NCI-H524 (cell line): ENCODE measurements at places on chromosomes 11 and 22.
A peak's percentile ranks its signal among the peaks of the same experiment; 100 is the strongest.

DNA sequence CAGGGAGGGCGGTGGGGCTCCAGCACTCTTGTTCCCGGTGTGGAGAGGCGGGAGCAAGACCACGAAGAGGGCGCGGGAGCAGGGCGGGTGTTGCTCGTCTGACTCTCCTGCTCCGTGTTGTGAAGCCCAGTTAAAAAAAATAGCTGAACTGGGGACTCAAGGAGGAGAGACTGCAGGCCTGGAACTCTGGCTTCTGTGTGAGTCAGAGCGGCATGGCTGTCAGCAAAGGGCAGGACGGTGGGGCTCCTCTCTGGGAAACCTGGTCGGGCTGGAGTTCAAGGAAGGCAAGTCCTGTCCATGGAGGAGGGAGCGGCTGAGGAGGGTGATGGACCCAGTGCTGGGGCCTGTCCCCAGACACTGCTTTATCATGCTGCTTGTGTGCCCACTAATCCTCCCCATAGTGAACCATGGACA lies 152.3 kb downstream of the FEZ1 start:
- no peak for DNase-seq

DNA sequence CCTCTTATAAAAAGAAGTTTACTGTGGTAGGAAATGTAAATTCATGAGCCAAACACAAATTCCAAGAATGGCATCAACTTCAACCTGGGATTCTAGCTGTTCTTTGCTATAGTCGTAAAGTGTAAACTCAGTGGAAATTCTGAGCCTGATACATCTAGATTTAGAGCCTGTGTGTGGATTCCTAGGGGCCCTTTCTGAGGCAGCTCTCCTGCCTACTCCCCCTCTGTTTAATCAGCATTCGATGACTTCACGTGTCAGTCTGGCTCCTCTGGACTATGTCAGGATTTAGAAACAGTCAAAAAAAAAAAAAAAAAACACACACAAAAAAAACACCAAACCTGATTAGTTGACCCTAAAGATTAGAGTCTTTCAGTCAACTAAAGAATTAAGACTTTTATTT lies 93.1 kb upstream of the SC5D start:
- DNase-seq = no peak

- DNase-seq = no peak
Measured at GRCh38 chr11:107853070-107853469, 5.5 kb downstream of the SLC35F2 start.

DNA sequence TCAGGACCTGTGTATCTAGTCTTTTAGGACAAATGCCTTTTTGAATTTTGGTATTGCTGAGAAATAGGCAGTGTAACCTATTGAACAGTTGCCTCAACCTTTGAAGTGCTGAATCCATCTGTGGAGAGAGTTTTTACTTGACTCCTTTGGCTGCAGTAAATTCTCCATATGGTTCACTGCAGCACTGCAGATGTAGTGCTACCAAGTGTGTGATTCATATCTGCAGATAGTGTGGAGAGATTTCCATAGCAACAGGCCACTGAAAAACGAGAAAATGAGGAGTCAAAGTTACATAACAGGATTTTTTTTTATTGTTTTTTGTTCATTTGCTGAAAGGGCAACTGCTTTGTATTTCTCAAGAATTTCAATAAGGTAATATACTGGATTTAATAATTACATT lies 356.1 kb downstream of the RAB38 start:
- no peak for DNase-seq

GRCh38 chr22:26485806-26486390 lies 2.2 kb downstream of the SRRD start:
- DNase-seq = no peak

GRCh38 chr22:49993649-49994360 lies 18.8 kb downstream of the IL17REL start:
- no peak for DNase-seq

DNA sequence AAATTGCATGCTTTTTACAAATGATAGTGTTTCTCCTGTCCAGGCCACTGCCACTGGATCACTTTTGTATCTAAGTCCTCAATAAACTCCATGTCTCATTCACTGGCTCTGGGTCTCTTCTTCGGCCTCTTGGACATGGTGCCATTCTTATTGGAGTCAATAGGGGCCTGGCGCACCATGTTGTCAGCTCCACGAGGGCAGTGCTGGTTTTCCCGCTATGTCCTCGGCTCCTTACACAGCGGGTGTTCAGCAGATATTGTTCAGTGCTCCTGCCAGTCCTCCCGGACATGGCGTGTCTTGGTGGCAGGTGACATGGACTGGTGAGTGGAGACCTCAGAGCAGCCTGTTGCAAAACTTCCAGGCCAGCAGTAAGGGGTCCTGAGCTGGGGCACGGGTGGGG lies 3.6 kb upstream of the FAM118A start:
- DNase-seq = no peak

DNA sequence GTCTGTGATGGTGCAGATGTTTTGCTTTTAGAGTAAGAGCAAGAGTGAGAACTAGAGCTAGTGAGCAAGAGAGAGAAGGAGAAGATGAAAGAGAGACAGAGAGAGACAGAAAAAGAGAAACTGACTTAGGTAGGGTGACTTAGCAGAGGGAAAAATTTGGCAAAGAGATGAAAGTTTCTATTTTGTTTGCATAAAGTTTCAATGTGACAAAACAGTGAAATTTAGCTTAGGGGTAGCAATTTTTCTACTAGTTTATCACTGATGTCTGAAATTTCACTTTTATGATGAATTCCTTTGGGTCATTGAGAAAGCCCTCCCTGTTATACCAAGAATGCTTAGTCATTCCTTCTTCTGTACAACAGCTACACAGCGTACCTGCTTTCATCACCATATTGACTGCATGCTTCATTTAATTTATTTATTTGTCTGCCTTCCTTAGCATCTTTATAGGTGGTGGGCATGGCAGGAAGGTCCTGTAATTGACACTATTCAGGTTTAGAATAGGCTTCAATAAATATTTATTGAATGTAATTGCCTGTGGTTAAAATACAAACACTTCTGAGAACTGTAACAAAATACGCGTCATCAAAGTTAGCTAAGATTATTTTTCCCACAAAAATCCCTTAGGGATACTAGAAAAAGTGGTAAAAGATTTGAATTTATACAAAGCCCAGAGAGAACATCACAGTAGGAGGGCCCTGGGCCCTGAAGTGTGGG lies 19.9 kb upstream of the CTSC start:
- no peak for DNase-seq

GRCh38 chr22:44032126-44032730 lies 8.1 kb downstream of the PARVB start:
- no peak for DNase-seq

- DNase-seq = no peak
Measured at GRCh38 chr11:99884750-99885149, 802.3 kb upstream of the ARHGAP42 start.

- no peak for DNase-seq
Measured at GRCh38 chr11:60972182-60973030, 926 bp downstream of the CD6 start.

DNA sequence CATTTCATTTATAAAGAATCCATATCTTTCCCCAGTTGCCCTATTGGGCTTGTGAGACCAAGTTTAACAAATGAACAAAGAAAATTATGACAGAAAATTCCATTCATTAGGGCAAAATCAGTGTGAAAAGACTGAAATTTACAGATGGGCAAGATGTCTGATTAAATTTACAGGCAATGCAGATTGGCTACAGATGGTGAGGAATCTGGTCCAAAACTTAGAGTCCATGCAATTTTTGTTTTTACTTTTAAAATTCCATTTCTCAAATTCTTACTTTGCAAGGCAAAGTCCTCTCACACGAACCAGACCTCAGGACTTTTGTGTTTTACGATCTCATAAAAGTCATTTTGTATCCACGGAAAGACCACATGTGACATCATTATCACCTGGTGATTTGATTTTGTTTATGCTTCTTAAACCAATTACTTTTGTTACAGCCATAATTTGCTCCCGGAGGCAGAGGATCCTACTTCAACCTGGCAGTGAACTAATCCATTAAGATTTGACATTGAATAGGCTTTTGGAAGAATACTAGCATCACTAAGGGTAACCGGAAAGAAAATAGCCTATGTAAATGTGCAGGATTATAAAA lies 843.7 kb upstream of the CHORDC1 start:
- DNase-seq = peak; percentile 84

DNA sequence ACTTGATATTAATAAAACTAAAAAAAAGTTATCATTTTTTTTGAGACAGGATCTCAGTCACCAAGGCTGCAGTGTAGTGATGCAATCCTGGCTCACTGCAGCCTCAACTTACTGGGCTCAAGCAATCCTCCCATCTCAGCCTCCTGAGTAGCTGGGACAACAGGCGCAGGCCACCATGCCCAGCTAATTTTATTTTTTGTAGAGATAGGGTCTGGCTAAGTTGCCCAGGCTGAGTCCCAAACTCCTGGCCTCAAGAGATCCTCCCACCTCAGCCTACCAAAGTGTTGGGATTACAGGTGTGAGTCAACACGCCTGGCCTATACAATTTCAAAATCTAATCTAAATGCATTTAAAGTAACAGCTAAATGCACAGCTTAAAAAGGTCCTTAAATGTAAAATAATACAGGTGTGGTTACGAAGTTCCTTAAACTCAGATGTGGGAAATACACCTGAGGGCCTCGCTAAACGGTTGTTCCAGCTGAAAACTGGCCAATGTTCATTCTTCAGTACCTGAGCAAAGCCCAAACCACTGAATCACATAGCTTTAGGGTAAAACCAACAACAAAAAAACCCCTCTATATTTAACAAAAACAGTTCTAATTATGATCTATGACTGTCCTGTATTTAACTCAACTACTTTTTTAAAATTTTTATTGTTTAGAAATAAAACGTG lies 11.8 kb downstream of the NAP1L4 start:
- no peak for DNase-seq

- no peak for DNase-seq
Measured at GRCh38 chr11:77205467-77206263, 77.6 kb downstream of the MYO7A start.

DNA sequence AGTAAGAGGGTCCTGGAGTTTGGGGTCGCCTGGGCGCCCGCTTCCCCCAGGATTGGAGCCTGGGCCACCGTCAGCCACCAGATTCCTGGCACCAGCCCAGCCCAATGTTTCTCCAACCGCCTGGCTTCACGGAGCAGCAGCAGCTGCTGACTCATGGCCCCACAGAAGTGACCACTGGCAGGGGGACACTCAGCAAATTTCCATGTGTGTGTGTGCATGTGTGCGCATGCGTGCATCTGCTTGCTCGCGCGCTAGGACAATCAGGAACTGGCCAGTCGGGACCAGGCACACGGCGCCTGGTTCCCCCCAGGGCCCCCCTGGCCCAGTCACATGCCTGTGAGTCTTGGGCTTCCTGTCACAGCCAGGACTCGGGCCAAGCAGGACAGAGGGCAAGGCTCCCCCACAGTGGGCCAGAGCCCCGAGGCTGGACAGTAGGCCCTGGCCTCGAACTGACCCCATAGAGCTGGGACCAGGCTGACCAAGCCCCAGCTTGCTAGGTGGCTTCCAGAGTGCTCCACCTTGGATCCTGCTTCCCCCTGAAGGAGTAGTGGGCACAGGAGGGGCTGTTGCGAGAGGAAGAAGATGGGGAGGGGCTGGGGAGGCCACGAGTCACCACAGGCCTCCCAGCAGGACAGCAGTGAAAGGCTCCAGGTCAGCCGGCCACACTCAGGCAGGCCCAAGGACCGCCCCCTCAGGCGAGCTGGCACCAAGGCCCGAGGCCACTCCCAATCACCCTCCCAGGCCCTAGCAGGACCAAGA lies 3.2 kb downstream of the CTSD start:
- no peak for DNase-seq

- no peak for DNase-seq
Measured at GRCh38 chr22:36311386-36312085, 58.6 kb downstream of the APOL1 start.

- DNase-seq = no peak
Measured at GRCh38 chr11:12150831-12151382, 40.5 kb downstream of the MICAL2 start.

DNA sequence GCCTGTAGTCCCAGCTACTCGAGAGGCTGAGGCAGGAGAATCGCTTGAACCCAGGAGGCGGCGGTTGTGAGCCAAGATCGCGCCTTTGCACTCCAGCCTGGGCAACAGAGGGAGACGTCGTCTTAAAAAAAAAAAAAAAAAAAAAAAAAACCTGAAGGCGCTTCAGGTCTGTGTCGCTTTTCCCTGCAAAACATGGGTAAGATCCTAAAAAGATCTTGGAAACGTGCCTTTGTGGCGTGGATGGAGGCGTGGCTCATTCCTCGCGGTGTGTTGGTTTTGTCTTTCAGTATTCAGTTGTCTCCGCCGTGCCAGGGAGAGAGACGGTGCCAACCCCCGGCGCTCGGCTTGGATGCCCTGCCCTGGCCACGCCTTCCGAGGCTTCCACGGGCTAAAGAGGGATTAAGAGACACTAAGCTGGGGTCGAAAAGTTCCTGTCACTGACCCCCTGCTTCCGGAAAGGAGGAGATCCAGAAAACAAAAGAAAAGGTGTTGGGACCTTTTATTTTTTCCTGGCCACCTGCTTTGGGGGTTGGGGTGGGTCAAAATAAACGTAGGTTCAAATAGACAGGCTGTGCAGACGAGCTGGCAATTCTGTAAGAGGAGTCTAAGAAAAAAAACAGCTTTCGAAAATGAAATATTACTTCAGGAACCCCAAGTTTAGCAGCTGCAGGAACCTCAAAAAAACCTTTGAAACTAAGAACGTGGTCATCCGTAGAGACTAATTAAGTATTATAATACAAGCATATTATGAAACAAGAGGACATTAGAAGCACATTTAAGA lies 1.1 kb upstream of the SLC35F2 start:
- DNase-seq = peak; percentile 69

GRCh38 chr11:40170078-40170477 lies 1289.4 kb downstream of the LRRC4C start:
- no peak for DNase-seq

DNA sequence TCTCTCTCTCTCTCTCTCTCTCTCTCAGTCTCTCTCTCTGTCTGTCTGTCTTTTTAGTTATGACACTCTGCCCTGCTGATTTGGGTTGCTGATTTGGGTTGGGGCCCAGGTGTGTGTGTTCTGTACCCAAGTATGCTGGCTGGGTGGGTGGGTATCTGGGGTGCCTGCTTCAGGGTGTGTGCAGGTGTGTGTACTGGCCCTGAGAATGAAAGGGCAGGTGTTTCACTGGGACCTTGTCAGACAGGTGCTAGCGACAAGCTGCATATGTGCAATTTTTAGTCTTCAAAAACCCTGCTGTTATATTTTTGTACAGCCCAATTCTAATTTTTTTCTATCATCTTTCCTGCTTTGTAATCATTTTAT lies 943 bp downstream of the CSF2RB start:
- DNase-seq = no peak

GRCh38 chr22:29265929-29266328 lies 1.9 kb downstream of the RHBDD3 start:
- DNase-seq = no peak

DNA sequence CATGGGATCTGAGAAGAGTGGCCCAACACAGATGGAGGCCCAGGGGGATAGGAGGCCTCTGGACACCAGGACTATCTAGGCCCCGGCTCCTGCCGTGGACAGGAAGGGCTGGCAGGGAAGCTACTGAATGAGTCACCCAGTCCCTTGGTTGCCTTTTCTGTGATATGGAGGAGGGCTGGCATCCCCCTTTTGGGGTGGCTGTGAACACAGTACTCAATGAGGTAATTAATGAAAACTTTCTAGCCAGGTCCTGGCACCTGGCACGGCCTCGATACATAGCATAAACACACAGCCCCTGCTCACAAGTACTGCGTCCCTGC lies 163.2 kb downstream of the CHST1 start:
- DNase-seq = no peak

- no peak for DNase-seq
Measured at GRCh38 chr11:64690235-64690634, 32.8 kb downstream of the NRXN2 start.
